Thoracic aorta (tissue), 2 donors: ENCODE measurements at places on chromosomes 1 and 21. TPM values are rescaled to one million over a fixed set of nuclear protein-coding genes. Genes with fewer than 3 reads are reported as not detected.
A peak's percentile ranks its signal among the peaks of the same experiment; 100 is the strongest.

ABCD3 gene
- 14.0 TPM for total RNA-seq

RAB25 gene
- not detected for total RNA-seq

CYP4A11 gene
- total RNA-seq = not detected

IFI44L gene
- 18.7 TPM for total RNA-seq

PTGFR gene
- total RNA-seq = 8.7 TPM

OR2M3 gene
- not detected for total RNA-seq

TBX15 gene
- total RNA-seq = 1.5 TPM

SGIP1 gene
- total RNA-seq = 116 TPM

- DNase-seq = no peak
Measured at GRCh38 chr1:177014325-177014724, 150.2 kb downstream of the ASTN1 start.

DNA sequence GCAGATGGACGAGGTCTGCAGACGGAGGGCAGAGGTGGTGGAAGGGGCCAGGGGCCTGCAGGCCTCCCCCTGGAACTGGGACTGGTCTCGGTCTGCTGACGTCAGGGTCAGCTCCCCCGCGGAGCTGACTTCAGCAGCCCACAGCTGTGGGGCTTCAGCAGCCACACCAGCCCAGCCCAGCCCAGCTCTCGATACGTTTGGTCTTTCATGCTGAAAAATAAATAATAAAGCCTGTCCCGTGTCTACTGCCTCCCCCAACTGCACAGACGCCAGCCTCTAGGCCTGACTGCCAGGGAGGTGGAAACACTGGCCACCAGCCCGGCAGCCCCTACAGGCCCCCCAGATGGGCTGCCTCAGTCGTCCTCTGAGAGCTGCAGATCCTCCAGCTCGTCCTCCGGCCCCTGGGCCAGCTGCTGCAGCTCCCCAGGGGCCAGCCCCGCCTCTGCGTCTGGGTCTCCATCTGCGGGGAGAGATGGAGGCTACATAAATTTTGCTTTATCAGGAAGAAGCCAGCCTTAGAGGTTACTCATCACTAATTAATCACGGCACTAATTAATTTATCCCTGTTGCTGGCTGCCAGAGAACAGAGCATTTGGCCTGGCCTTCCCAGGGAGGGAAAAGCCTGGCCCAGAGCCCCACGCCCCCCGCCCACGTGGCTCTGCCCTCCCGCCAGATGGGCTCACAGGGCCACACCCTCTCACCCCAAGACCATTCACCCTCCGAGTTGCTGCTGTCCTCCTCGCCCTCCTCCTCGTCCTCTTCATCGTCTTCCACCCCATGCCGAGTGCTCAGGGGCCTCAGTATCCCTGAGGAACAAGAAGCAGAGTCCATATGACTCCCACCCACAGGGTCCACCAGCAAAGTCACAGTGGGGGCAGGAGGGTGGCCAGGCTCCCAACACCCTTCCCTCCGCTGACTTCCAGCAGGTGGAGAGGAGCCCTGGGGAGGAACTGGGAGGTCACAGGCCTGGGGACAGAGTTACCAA is 14.4 kb downstream of the NOC2L start:
- DNase-seq = no peak

DNA sequence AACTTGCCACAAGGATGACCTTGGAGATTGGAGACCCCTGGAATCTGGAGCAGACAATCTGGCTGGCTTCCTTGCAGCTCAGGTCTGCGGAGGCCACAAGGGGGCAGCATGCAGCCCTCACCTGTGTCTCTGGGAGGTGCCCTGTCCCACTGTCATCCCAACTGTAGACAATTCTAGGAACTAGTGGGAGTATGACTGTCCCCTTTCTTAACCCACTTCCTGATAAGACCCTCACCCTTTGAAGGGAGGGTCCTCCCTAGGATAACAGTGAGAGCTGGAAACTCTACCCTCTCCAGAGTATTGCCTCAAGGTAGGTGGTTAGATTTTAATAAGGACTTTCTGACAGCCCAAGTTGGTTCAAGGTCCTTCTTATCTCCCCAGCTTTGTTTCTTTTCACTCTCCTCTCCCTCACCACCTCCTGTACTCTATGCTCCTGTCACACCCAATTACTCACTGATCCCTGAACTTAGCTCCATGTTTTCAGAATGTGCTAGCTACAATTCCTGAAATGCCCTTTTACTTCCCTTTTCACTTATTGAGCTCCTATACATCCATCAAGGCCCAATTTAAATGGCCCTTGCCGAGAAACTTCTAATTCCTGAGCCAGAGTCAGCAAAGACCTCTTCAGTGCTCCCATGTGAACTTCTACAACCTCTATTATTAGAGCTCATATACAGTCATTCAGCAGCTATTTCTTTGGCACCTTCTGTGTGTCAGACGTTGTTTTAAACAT is 9.2 kb upstream of the KCNQ4 start:
- no peak for DNase-seq

- DNase-seq = no peak
Measured at GRCh38 chr1:228271701-228272251, 63.9 kb downstream of the OBSCN start.

DNA sequence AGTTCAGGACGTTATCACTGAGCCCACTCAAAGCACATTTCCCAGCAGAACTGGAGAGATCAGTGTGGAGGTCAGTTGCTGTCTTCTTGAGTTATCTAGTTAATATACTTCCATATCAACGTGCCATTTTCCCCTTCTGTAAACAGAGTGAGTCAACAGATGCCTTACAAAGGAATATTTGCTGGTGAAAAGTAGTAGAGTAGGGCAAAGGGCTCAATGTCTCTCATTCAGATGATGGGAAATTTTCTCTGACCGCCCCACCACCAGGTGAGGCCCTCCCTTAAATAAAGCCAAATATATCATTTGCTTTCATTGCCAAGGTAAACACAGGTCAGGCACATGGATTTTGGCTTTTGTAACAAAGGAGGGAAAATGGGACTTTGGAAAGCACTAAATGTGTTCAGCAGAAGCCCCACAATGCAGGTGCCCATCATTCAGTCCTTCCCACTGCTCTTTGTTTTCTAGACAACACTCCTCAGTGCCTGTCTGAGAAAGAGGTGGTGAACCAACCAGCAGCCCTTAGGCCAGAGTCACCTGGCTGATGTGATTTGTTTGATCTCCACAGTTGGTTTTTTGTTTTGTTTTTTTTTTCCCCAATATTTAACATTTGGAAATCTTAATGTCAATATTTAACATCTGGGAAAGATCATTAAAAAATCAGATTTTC is 40.5 kb upstream of the SAMD13 start:
- no peak for DNase-seq

DNA sequence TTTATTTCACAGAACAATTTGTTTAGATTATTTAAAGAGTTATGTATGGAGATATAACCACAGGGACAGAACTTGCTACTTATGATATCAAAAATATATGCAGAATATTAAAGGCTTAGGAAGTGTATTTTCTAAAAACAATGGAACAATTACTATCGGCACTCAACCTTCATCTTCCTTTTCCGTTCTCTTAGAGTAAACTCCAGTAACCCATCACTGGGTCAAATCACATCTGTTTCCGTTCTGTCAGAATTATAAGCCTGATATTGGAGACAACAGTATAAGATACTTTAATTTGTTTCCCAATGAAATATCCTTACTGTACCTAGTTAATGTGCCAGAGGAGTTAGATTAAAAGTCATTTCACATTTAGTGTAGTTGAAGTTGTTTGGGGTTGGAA is 32.2 kb downstream of the DTL start:
- DNase-seq = no peak

GRCh38 chr1:16433030-16433429 is 4.2 kb downstream of the SPATA21 start:
- no peak for DNase-seq

- no peak for DNase-seq
Measured at GRCh38 chr1:54699936-54700525, 15.6 kb upstream of the TTC4 start.

DNA sequence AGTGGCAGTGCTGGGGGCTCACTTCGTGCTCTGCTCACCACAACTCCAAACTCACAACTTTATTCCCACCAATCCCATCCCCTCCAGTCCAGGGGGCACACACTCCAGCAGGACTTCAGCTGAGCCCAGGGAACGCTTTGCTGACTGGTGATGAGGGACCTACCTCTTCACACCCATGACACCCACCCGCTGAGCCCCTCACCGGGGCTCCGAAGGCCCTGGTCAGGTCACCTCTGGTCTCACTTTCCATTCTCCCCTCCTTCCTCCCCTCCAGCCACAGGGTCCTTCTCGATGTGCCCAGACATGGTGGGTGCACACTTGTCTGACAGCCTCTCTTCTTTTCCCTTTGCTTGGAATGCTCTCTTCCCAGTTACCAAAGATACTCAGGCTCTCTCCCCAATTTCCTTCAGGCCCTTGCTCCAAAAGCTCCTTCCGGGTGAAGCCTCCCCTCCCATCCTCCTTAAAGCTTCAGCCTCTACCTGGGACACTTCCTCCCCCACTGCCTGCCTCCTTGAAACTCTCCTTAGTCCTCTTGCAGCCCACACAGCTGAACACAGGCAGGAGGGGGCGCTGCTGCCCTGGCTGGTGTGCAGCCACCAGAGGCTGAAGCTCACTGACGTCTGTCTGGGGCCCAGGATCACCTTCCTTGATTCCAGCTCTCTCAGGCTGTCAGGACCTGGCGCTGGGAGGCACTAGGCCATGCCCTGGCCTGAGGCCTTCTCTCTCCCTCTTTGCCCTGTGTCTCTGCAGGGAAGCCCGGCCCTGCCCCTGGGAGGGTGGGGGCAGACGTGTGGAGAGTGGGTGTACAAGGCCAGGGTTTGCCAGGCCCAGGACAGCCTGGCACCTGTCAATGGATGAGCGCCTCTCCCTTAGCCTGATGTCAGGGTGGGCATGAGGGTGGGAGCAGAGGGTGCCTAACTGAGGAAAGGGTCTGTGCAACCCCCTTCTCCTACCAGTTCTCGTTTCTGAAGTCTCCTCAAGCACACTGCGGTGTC is 1.6 kb downstream of the KCNE1 start:
- peak; percentile 27 for DNase-seq

DNA sequence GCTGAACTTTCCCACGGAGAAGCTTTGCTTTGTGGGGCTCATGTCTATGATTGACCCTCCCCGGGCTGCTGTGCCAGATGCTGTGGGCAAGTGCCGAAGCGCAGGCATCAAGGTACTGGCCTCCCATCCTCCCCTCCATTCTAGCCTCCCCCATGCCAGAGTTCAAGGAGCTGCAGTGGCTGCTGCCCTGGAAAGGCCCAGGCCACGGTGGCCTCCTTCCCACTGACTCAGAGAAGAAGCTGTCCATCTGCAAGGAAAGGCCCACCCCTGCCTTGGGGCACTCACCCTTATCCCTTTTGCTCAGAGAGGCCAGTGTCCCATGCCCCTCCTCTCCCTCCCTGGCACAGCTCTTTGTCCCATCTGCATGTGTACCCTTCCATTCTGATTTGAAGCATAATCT is 14.9 kb downstream of the ATP1A2 start:
- no peak for DNase-seq

GRCh38 chr1:183289051-183289496 is 103.0 kb downstream of the LAMC2 start:
- DNase-seq = no peak

GRCh38 chr1:224357626-224358124 is 996 bp downstream of the CNIH4 start:
- DNase-seq = no peak

DNA sequence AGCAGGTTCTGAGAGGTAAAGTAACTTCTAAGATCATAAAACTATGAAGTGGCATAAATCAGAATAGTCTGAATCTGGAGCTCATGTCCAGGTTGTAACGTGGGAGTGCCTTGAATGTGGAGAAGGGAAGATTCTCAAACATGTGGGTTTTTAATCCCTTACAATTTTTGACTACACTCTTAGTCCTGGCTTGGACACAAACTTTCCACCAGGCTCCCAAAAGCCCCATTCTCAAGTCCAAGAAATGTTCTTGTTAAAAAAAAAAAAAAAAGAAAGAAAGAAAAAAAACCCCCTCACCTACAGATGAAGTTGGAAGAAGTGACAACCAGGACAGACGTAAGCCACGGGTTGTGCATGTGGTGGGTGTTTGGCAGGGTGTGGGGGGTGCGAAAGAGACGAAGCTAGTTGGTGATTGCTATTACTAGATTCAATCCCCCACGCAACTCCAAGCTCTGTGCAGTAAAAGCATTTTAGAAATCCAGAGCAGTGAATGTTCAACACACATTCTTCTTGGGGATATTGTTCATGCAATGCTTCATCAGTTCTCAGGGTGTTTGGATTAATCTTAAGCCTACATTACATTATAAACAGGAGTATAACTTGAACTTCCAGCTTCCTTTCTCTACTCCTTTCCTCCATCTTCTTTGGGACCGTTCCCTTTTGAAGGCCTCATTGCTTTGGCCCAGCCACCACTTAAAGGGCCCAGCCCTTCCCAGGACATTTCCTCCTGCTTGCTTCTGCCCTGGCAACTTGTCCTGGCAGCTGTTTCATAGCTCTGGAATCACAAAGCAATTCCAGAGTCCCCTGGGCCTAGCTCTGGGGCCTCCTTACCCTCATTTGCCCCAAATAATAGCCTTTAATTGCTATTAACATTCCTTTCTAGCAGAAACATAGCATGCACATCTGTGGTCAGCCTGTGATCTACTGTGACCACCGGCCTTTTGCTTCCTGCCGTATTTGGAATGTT is 41.8 kb downstream of the PHC2 start:
- no peak for DNase-seq

GRCh38 chr1:47782414-47783166 is 214.6 kb downstream of the TRABD2B start:
- peak; percentile 36 for DNase-seq

- DNase-seq = no peak
Measured at GRCh38 chr1:223482766-223483165, 89.6 kb downstream of the CCDC185 start.

- DNase-seq = no peak
Measured at GRCh38 chr1:221190249-221190648, 311.0 kb downstream of the HLX start.

GRCh38 chr1:39592069-39592468 is 15.5 kb upstream of the PABPC4 start:
- DNase-seq = no peak

GRCh38 chr1:11984576-11984975 is 4.3 kb downstream of the MFN2 start:
- no peak for DNase-seq

- no peak for DNase-seq
Measured at GRCh38 chr1:46285730-46286477, 17.5 kb downstream of the LRRC41 start.

DNA sequence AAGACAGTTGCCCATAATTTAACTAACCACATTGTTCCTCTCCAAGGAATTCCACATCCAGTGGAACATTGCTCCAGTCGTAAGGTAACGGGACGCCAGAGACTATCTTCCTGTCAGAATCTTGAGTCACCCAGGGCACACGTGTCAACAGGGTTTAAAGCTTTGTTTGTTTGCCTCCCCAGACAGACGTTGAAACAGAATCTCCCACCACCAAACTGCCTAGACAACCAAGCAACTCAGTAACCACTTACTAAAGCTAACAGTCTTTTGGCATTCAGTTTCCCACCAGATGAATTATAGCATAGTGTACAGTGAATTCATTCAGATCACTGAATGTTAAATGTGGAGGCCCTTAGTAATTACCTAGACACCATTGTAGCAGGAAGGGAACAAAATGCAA is 439.5 kb downstream of the PLPP3 start:
- no peak for DNase-seq

DNA sequence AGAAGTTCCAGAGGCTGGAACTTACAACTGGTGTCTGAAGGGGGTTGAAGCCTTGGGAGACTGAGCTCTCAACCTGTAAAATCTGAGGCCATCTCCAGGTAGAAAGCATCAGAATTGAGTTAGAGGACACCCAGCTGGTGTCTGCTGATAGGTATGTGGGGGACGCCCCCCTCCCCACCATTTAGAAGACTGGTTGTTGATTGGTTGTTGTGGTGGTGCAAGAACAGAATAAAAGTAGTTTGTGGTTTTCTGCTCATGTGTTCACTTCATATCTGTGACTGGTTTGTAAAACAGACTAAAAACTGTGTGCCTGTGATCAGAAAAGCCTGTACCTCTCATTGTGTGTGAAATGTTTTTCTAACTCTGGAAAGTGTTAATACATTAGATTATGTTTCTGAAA is 33.2 kb upstream of the PDE4B start:
- no peak for DNase-seq
